PC-3 (cell line): ENCODE measurements at places on chromosomes 6 and 20. TPM values are rescaled to one million over a fixed set of nuclear protein-coding genes. Genes with fewer than 3 reads are reported as not detected.

GRCh38 chr6:25889877-25890853 lies 16.1 kb upstream of the SLC17A3 start:
- peaks cover 27% of the 10 kb centered on the region; the same call in 1 of the 2 replicates for H3K27me3 ChIP-seq
- no peaks in the 10 kb centered on the region for H3K36me3 ChIP-seq
- H3K4me3 ChIP-seq, result no peak overlapping the region
- DNase-seq, result peak; percentile 75
- H3K27ac ChIP-seq, result no peak overlapping the region
- H3K4me1 ChIP-seq, result peaks cover 11% of the 10 kb centered on the region

The ADAM33 gene
- 0.11 TPM in 1 of 2 replicates, not detected in the other for total RNA-seq

- DNase-seq, result no peak
- no peak overlapping the region for H3K27ac ChIP-seq
- no peaks in the 10 kb centered on the region for H3K4me1 ChIP-seq
- H3K36me3 ChIP-seq, result peaks cover 14% of the 10 kb centered on the region; the same call in 1 of the 2 replicates
- no peak overlapping the region for H3K4me3 ChIP-seq
These were observed 48.0 kb downstream of the PHIP start for GRCh38 chr6:79030023-79030422.

- DNase-seq, result peak; percentile 50
- no peak overlapping the region for H3K27ac ChIP-seq
- peaks cover 11% of the 10 kb centered on the region for H3K4me1 ChIP-seq
These were observed 34.5 kb upstream of the HBS1L start for GRCh38 chr6:135088818-135089809.

GRCh38 chr20:57288651-57289277 lies 22.3 kb upstream of the BMP7 start:
- no peaks in the 10 kb centered on the region for H3K36me3 ChIP-seq
- no peak overlapping the region for H3K4me3 ChIP-seq
- no peaks in the 10 kb centered on the region for H3K4me1 ChIP-seq
- peaks cover 95% of the 10 kb centered on the region for H3K27me3 ChIP-seq
- DNase-seq, result no peak
